ENCODE measurements at places on chromosomes 2 and 18.

GRCh38 chr18:71942433-71942832 is 601.7 kb downstream of the CBLN2 start:
- DNase-seq = no peak

DNA sequence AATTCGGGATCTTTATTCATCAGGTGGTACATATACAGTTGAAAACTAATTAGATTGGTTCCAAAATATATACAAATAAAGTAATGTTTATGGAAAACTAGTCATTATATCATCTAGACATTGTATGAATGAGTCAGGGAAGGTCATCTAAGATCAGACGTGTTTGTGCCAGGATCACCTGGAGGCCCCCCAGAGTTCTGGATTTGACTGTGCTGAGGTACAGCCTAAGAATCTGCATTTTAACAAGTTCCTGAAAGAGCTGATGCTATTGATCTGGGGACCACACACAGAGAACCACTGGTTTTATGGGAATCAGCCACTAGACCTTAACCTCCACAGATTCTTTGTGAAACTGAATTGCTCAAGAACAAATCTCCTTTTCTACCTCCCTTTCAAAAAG is 43.2 kb downstream of the PARD6G start:
- no peak for DNase-seq

GRCh38 chr18:49646873-49647272 is 85.0 kb downstream of the LIPG start:
- no peak for DNase-seq

DNA sequence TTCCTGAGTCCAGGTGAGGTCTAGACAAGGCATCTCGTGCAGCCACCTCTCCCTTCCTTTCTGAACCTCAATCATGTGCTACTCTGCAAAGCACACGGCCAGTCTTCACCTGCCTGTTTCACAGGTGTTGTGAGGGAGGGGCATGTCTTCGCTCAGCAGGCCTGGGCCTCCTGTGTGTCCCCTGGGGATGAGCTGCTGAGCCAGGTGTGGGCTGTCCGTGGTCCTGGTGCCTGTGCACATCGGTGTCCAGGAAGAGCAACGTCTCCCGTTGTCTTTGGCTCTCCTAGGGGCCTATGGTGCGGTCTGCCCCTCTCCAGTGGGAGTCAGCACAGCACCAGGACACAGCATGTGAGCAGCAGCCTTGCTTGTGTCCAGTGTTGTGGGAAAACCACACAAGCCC is 16.7 kb downstream of the ARHGEF4 start:
- no peak for DNase-seq

DNA sequence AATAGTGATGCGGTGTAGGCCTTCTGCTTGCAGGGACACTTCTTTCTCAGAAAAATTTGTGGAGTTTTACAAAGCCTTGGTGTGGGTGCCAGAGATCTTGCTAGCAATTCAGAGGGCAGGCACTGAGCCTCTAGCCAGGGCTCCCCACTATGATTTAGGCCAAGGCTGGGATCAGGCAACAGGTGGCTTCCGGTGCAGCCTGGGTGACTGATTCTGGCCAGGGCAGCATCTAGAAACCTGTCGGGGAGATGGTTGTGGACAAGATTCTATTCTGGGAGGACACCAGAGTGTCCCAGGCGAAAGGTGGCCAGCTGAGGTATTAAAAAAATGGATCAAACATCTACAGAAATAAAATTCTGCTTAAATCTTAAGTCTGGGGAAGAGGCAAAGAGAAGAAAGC is 21.5 kb upstream of the TNP1 start:
- DNase-seq = no peak

GRCh38 chr2:199895406-199895805 is 15.7 kb upstream of the C2orf69 start:
- DNase-seq = no peak

- no peak for DNase-seq
Observed at GRCh38 chr2:197857476-197858107, 53.2 kb downstream of the PLCL1 start.

- no peak for DNase-seq
Observed at GRCh38 chr2:189328848-189329245, 112.4 kb upstream of the WDR75 start.

GRCh38 chr2:159117658-159118057 is 149.2 kb downstream of the TANC1 start:
- DNase-seq = no peak

- no peak for DNase-seq
Observed at GRCh38 chr2:76711490-76711889, 810.7 kb downstream of the LRRTM4 start.

GRCh38 chr18:67260841-67261240 is 255.7 kb downstream of the DSEL start:
- DNase-seq = no peak

DNA sequence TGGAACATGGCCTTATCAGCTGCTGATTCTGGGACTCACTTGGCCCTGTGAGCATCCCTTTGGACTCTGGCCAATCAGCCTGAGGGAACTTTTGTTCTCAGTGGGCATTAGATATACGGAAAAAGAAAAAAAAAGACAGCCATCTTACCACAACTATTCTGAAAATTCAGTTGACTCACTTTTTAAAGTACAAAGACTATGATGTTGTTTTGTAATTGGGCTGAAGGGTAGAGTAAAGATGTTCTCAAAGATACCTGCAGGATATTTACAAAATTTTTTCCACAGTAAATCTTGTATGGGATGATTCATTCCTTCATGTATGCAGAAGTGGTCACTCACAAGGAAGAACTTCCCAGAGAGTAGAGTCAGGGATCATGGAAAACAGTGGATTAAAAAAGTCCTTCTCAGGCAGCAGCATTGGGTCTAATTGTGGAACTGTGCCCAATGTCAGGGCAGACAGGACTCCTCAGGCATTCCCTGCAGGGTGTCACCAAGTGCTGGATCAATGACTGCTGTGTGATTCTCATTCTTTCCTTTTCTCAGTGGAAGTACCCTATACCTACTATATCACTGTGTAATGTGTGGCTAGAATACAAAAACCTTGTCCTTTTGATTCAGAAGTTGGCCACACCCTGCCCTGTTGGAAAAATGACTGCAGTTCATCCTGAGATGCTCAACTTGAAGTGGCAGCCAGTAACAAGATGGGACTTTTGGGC is 35.4 kb downstream of the SULT1C4 start:
- DNase-seq = no peak

GRCh38 chr2:200905618-200906296 is 16.6 kb downstream of the NIF3L1 start:
- DNase-seq = peak; percentile 40

DNA sequence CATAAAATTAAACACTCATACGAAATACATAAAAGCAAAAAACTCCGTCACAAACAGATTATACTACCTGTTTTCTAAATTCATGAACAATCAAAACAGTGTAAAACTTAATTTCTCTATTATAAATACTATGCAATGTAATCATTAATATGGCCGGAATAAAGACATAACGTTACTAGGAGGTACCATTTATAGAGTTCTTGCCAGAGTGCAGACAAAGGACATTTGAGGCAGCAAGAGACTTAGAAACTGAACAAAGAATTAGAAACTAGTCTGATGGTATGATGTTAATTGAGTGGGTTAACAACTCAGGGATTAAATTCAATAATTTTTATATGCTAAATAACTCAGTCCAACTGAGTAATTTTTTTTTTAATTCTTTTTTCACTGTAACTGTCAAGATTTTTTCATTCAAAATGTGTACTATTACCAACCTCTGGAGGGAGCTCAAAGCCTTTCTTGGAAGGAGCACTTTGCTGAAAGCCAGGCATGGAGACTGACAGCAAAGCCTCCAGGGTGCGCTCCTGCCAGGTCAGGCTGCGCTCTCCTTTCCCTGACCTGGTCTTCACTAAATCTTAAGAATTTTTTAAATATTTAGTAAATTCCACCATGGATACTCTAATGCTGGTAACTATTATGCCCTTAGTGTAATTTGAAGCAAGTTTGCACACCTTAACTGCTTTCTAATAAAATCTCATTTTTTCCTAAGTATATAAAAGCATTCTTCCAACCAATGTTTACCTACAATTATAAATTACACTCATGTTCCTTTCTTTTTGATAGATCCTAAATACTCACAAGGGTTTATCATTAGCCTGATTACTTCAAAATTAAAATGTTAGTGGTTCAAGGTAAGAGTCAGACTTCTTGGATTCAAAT is 34.1 kb downstream of the WDR35 start:
- no peak for DNase-seq

- DNase-seq = no peak
Observed at GRCh38 chr2:85393836-85394235, 16.3 kb downstream of the CAPG start.

GRCh38 chr2:217905896-217906295 is 96.9 kb downstream of the TNS1 start:
- no peak for DNase-seq

- DNase-seq = no peak
Observed at GRCh38 chr18:55064760-55065159, 105.5 kb upstream of the CCDC68 start.

DNA sequence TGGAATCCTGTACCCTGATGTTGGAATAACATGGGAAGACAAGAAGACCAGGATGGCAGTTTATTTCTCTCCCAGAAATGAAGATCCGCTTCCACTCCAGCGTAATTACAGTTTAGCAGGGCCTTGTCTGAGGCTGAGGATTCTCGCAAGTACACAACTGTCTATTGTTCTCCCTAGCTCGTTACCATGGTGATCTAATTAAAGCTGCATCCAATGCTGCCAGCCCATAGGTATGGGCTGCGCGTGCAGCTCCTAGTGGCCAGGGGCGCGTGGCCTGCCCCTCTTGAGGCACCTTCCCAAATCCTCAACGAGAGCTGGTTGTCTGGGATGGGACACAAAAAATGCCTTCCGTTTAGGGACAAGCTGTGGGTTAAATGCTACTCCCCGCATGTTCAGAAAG is 344.9 kb downstream of the CYRIA start:
- DNase-seq = no peak

DNA sequence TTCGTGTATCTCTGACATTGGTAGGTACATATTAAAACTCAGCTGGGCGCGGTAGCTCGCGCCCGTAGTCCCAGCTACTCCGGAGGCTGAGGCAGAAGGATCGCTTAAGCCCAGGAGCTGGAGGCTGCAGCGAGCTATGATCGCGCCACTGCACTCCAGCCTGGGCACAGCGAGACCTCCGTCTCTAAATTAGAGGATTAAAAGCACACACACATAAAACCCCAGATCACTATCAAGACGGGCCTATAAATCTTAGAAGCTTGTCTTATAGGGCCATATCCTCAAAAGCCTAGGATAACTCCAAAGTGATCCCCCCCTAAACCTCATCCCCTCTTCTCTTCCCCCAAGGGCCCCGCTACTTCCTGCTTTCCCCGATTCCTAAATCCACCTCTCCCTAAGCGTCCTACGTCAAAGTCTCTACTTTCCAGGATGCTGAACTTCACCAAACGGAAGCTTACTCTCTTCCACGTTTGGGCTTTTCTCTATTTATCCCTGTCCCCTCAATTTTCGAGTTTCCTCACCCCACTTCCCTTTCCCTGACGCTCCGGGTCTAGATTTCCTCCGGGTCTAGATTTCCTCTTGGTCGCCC is 707 bp downstream of the KRCC1 start:
- no peak for DNase-seq

GRCh38 chr2:215428060-215428910 is 7.6 kb downstream of the FN1 start:
- no peak for DNase-seq

- DNase-seq = no peak
Observed at GRCh38 chr18:60889442-60889841, 443.8 kb upstream of the CDH20 start.

GRCh38 chr2:898319-898718 is 52.3 kb upstream of the SNTG2 start:
- no peak for DNase-seq

- DNase-seq = no peak
Observed at GRCh38 chr2:128513116-128513960, 194.7 kb upstream of the HS6ST1 start.

- DNase-seq = no peak
Observed at GRCh38 chr2:122340246-122340645, 584.8 kb downstream of the TSN start.

DNA sequence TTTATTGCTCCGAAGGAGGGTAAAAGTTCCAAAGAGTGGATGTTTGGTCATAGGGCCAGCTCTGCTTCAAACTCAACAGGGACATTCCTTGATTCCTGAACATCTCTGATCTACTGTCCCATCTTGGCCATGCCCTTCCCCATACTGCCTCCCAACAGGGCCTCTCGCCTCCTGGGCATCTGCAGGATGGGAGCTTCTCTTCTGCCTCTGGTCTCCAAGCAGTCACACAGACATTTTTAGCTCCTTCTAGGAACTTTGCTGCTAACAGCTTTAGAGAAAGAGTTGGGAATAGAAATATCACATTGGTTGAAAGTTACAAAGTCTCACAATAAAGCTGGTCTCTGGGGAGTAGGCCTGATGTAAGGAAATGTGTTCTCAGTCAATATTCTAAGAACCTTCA is 9.4 kb upstream of the DGUOK start:
- no peak for DNase-seq

DNA sequence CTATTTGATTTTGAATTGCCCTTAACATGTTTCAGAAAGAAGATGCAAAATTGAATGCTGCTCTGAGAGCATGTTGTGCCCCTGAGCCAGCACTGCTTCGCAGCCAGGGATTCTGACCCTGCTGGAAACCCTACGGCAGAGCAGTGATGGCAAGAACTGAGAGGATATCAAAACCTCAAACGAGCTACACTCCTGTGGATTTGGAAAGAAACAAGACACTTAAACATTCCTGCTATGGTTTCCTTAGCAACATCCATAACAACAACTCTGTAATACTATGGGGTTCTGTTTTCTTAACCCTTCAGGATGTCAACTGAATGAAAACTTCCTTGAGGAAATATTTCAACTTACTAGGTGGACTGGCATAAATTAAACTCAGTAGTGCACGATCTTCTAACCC is 649.1 kb downstream of the NYAP2 start:
- peak; percentile 70 for DNase-seq

DNA sequence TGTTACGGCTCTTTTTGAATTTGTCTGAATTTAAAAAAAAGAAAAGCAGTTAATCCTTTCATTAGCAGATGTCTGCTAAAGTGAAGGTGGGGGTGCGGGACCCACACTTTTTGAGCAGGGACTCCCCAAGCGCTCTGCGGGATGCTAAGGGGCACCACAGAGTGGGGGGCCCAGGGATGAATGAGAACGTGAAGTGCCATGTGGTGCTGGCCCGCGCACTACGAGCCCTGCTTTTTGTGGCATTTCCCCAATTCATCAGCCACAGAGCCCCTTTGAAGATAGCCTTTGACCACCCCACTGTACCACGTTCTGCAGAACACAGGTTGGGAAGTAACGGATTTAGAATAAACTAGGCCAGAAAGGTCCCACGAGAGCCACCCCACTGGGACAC is 28.6 kb downstream of the HS1BP3 start:
- peak; percentile 13 for DNase-seq
